Fibroblast of pulmonary artery (primary cell): ENCODE measurements at places on chromosomes 4 and X.
A peak's percentile ranks its signal among the peaks of the same experiment; 100 is the strongest.

DNA sequence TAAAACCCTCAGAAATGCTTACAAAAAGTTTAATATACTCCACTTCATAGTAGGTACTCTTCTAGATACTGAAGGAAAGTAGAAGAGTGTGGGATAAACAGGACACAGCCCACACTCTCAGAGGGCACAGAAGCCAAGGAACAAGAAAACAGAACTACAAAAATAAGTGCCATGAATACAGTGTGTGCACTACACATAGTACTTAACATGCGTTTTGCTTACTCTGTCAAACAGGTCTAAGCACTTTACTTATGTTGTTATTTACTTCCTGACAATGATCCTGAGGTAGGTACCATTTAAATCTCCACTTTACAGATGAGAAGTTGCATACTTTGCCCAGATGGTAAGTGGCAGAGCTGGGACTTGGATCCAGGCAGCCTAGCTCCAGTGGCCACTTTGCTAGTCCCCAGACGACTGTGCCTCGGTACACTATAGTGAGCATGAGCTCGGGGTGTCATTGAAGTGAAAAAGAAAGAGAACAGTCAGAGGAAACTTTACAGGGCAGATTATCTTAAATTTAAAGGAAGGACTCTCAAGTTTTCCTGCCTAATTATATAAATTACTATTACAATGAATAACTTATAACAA is 120.3 kb downstream of the BANK1 start:
- DNase-seq = no peak

- DNase-seq = peak; percentile 69
Measured at GRCh38 chrX:123884809-123885408, 25.1 kb downstream of the XIAP start.

DNA sequence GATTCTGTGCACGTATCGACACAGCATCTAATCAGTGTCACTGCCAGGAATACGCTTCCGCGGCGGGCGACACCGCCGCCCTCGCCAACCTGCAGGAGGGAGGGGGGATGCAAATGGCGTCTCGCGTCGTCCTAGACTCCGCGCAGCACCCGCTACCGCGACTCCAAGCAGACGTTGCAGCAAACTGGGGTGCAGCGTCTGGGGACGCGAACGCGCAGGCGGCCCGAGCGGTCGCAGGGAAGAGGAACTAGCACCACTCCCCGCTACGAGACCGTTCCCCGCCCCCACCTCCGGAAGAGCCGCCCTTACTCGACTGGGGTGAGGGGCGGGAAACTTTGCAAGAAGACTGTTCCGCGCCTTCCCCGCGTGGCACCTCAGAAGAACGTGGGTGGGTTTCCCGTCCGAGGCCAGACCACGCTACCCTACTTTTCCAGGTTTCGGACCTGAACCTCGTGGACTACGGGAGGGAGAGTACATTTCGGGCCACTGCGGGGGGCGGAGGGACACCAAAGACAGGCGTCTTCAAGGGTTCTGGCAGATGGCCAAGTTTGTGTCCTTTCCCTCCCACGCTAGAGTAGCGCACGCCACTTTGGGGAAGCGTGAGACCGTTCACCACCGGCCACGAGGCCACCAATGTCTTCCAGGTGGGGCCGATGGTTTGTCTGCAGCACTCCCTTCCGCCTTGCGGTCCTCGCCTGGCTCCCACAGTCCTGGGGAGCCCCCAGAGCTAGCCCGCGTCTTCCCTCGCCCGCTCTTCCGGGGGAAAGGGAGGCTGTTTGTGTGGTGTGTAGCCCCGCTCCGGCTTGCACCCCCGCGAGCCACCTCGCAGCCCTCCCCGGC is 78.0 kb upstream of the BCOR start:
- peak; percentile 56 for DNase-seq

- DNase-seq = no peak
Measured at GRCh38 chr4:2394528-2394927, 23.9 kb downstream of the ZFYVE28 start.
